ENCODE measurements at places on chromosomes 13 and 19. TPM values are rescaled to one million over a fixed set of nuclear protein-coding genes. Genes with fewer than 3 reads are reported as not detected.

NKPD1 gene
- not detected for total RNA-seq

LMTK3 gene
- 4.2 TPM for total RNA-seq

RLN3 gene
- total RNA-seq = not detected

KLK4 gene
- not detected for total RNA-seq

LACC1 gene
- total RNA-seq = 2.3 TPM

FGF9 gene
- 1.3 TPM for total RNA-seq

DNA sequence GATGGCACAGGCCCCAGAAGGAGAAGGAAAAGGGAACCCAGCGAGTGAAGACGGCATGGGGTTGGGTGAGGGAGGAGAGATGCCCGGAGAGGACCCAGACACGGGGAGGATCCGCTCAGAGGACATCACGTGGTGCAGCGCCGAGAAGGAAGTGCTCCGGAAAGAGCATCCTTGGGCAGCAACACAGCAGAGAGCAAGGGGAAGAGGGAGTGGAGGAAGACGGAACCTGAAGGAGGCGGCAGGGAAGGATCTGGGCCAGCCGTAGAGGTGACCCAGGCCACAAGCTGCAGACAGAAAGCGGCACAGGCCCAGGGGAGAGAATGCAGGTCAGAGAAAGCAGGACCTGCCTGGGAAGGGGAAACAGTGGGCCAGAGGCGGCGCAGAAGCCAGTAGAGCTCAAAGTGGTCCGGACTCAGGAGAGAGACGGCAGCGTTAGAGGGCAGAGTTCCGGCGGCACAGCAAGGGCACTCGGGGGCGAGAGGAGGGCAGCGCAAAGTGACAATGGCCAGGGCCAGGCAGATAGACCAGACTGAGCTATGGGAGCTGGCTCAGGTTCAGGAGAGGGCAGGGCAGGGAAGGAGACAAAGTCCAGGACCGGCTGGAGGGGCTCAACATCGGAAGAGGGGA, 1.1 kb downstream of the PPP1R12C start:
- peak overlapping the region; percentile 58 for H3K4me3 ChIP-seq
- peak; percentile 67 for DNase-seq
- H3K27ac ChIP-seq = peak overlapping the region; percentile 78
- H3K4me1 ChIP-seq = peaks cover 48% of the 10 kb centered on the region

GRCh38 chr13:41224113-41225110, 30.0 kb upstream of the KBTBD7 start:
- H3K36me3 ChIP-seq = peaks cover 2% of the 10 kb centered on the region
- no peak overlapping the region for H3K27ac ChIP-seq
- H3K27me3 ChIP-seq = no peaks in the 10 kb centered on the region

DNA sequence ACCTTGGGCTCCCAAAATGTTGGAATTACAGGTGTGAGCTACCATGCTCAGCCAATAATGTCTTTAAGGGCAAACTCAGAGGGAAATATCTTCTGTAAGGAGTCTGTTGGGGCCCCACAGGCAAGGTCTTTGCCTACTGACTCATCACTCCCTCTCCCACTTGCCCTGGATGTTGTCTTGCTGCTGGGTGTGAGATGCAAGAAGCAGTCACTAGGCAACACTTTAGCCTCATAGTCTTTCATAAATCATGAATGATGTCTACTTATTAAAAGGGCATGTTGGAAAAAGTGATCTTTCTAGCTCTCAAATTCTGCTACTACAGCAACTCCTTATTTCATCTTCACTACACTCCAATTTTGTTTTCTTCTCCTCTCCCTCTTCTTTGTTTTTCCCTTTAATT, 34.6 kb upstream of the SLC10A2 start:
- H3K4me3 ChIP-seq = no peak overlapping the region
- H3K4me1 ChIP-seq = no peaks in the 10 kb centered on the region
- H3K36me3 ChIP-seq = no peaks in the 10 kb centered on the region

GRCh38 chr19:3687774-3688706, 12.2 kb downstream of the PIP5K1C start:
- H3K27me3 ChIP-seq = no peaks in the 10 kb centered on the region
- DNase-seq = peak; percentile 62
- H3K4me3 ChIP-seq = no peak overlapping the region
- no peaks in the 10 kb centered on the region for H3K36me3 ChIP-seq
- H3K4me1 ChIP-seq = peaks cover 26% of the 10 kb centered on the region

GRCh38 chr13:99266827-99267226, 8.6 kb upstream of the GPR18 start:
- no peak overlapping the region for H3K27ac ChIP-seq
- no peaks in the 10 kb centered on the region for H3K4me1 ChIP-seq
- H3K36me3 ChIP-seq = no peaks in the 10 kb centered on the region
- no peak overlapping the region for H3K4me3 ChIP-seq
- DNase-seq = no peak
- no peaks in the 10 kb centered on the region for H3K27me3 ChIP-seq

DNA sequence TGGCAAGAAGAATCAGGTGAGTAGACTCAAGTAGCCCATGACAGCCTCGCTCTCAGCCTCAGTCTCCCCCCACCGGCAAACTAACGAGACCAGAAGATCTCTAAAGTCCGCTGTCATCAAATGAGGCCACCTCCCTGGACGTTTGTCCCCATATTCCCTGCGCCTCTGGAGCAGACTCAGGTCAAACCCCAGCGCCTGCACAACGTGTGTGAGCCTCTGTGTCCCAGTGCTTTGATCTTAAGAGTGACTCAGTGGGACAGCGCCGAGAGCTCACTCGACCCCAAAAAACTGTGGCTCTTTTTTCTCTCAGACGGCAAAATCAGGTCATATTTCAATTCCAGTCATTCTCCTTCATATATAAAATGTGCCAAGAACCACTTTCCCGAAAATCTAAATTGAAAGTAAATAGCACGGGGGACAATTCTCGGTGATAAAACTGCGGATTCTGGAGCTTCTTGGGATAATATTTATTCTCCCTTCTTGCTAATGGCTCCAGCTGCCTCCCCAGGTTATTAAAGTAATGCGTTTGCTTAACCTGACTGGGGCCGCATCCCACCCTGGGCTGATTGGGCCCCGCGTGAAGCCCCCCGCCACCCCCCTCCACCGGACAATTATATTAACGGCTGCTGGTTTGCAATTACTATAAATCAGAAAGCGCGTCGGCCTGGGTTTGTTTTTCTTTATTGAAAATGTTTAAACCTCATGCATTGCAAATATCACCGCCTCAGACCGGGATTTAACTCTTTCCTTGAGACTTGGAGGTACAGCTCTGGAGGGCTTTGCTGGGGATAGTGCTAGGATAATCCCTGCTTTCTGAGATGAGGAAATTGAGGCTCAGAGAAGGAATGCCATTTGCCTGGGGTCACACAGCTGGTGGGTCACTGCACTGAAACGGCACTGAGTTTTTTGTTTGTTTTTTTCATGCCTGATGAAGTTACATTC, 37.5 kb upstream of the ZNRF4 start:
- H3K27me3 ChIP-seq = no peaks in the 10 kb centered on the region
- no peaks in the 10 kb centered on the region for H3K36me3 ChIP-seq
- no peak overlapping the region for H3K4me3 ChIP-seq
- no peaks in the 10 kb centered on the region for H3K4me1 ChIP-seq

GRCh38 chr19:36032251-36033104, at the start of gene CLIP3:
CLIP3 (minus strand) TSS chr19:36032873; CDS start chr19:36032357, 516 bp downstream.
- peak within 1 kb of the TSS; percentile 12 for H3K27ac ChIP-seq
- H3K27me3 ChIP-seq = peaks cover 6% of the 10 kb centered on the region
- peaks cover 7% of the 10 kb centered on the region for H3K4me1 ChIP-seq
- no peak for DNase-seq

GRCh38 chr19:1122972-1123363, 19.2 kb downstream of the GPX4 start:
- H3K4me3 ChIP-seq = no peak overlapping the region
- H3K4me1 ChIP-seq = no peaks in the 10 kb centered on the region
- DNase-seq = peak; percentile 49
- no peak overlapping the region for H3K27ac ChIP-seq
- H3K36me3 ChIP-seq = peaks cover 51% of the 10 kb centered on the region

- H3K4me1 ChIP-seq = peaks cover 9% of the 10 kb centered on the region
- H3K36me3 ChIP-seq = no peaks in the 10 kb centered on the region
- H3K27me3 ChIP-seq = no peaks in the 10 kb centered on the region
- DNase-seq = peak; percentile 26
- no peak overlapping the region for H3K4me3 ChIP-seq
- H3K27ac ChIP-seq = peak overlapping the region; percentile 38
Observed at GRCh38 chr13:99812625-99813024, 158.9 kb downstream of the ZIC5 start.

- peak overlapping the region; percentile 98 for H3K27ac ChIP-seq
- H3K4me3 ChIP-seq = peak overlapping the region; percentile 78
- no peaks in the 10 kb centered on the region for H3K27me3 ChIP-seq
- peak; percentile 60 for DNase-seq
- H3K4me1 ChIP-seq = peaks cover 40% of the 10 kb centered on the region
Observed at GRCh38 chr19:13153569-13154240, 3.5 kb downstream of the IER2 start.

GRCh38 chr13:94174009-94174408, 305.5 kb downstream of the DCT start:
- H3K27me3 ChIP-seq = no peaks in the 10 kb centered on the region
- H3K36me3 ChIP-seq = no peaks in the 10 kb centered on the region
- no peak for DNase-seq
- no peak overlapping the region for H3K27ac ChIP-seq
- no peak overlapping the region for H3K4me3 ChIP-seq

- peaks cover 40% of the 10 kb centered on the region for H3K4me1 ChIP-seq
- no peak for DNase-seq
- no peak overlapping the region for H3K27ac ChIP-seq
- no peaks in the 10 kb centered on the region for H3K27me3 ChIP-seq
- H3K4me3 ChIP-seq = no peak overlapping the region
Observed at GRCh38 chr19:55254625-55254977, 4.2 kb downstream of the PPP6R1 start.

DNA sequence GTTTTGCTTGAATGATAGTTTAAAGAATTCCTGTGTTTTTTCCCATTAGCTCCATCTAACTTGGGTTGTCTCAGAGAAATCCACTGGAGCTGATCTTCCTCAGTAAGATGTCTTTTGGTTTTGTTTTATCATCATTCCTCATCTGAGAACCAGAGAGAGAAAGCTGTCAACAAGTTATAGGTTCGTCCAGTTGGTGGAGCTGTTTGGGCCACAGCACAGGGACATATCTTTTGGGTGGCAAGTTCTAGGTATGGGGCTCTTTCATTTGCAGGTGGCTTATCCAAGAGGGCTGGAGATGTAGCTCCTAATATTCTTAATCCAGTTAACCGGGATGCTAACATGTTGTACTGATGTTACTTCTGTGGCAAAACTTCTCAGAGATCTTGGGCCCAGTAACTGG, 174.2 kb downstream of the KCNRG start:
- no peaks in the 10 kb centered on the region for H3K4me1 ChIP-seq
- DNase-seq = no peak
- H3K27me3 ChIP-seq = no peaks in the 10 kb centered on the region
- H3K4me3 ChIP-seq = no peak overlapping the region
- no peaks in the 10 kb centered on the region for H3K36me3 ChIP-seq
- H3K27ac ChIP-seq = no peak overlapping the region

- peaks cover 7% of the 10 kb centered on the region for H3K36me3 ChIP-seq
- no peak overlapping the region for H3K4me3 ChIP-seq
- peak overlapping the region; percentile 86 for H3K27ac ChIP-seq
- H3K27me3 ChIP-seq = no peaks in the 10 kb centered on the region
Observed at GRCh38 chr19:1273263-1274041, 1.9 kb upstream of the FAM174C start.

DNA sequence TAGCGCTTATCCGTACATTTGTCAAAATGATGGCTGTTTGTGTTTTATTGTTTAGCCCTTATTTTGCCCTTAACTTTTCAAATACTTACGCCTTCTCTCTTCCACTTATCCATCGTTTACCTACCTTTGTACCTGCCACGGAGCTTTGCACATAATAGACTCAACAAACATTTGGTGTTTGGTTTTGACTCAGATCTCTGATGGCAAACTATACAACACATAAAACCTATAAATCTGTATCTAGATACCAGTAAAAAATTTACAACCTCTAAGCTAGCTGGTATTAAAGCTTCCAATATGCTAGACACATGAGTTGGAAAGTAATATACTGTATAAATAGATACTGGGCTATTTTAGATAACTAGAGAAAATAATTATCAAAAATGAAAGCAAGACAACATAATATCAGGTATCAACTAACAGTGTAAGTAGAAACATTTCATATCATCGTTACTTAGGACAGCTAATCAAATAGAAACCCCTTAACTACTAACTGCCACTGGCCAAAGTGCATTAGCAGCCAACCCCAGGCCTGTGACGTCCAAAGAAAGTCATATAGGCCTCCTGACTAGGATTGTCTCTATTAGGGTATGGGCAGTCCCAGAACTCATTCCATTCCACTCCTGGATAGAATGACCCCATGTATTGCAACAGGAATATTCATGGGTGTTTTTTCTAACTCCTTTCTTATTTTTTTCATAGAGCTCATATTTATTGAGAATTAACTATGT, 53.8 kb downstream of the KCTD12 start:
- no peak overlapping the region for H3K27ac ChIP-seq
- no peak for DNase-seq
- no peaks in the 10 kb centered on the region for H3K27me3 ChIP-seq
- H3K36me3 ChIP-seq = no peaks in the 10 kb centered on the region
- H3K4me3 ChIP-seq = no peak overlapping the region

- H3K27me3 ChIP-seq = no peaks in the 10 kb centered on the region
- H3K27ac ChIP-seq = no peak overlapping the region
- H3K4me3 ChIP-seq = no peak overlapping the region
- DNase-seq = no peak
- H3K36me3 ChIP-seq = no peaks in the 10 kb centered on the region
Observed at GRCh38 chr13:108005231-108005630, 210.1 kb downstream of the LIG4 start.

DNA sequence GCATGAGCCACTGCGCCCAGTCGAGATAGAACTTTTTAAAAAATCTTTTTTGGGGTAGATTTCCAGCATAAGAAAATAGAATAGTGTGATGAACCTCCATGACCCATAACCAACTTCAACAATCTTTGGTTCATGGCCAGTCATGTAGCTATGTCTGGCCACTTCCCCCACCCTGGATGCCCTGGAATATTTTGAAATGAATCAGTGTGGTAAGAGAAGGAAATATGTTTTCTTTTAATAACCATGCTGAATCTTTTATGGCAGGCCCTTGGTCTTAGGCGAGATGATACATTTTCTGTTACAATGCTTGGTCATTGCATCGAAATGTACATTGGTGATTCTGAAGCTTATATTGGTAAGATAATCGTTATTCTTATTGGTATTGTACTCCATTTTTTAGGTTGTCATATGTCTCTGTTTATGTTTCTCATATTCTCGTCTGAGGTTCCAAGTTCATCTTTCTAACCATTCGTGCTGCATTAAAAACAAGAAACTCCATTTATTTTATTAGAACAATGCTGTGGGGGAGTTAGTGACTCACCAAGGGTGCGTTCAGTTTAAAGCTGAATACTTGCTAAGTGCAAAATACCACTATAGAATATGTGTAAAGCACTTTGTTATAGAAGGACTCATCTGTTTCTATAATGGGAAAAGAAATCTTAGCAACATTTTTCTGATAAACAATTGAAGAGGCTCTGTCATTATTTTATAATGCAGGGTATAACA, 16.4 kb upstream of the UPF3A start:
- no peaks in the 10 kb centered on the region for H3K27me3 ChIP-seq
- H3K4me1 ChIP-seq = peaks cover 18% of the 10 kb centered on the region
- H3K36me3 ChIP-seq = peaks cover 6% of the 10 kb centered on the region
- H3K4me3 ChIP-seq = no peak overlapping the region
- no peak overlapping the region for H3K27ac ChIP-seq
- no peak for DNase-seq

- H3K27ac ChIP-seq = no peak overlapping the region
- no peak overlapping the region for H3K4me3 ChIP-seq
- H3K36me3 ChIP-seq = no peaks in the 10 kb centered on the region
Observed at GRCh38 chr13:40546047-40546446, 120.4 kb downstream of the FOXO1 start.

Data from body of pancreas (tissue), 4 donors.